ENCODE measurements at places on chromosomes 1 and 21.

GRCh38 chr1:96329121-96329520 lies 392.5 kb upstream of the PTBP2 start:
- DNase-seq, result no peak

DNA sequence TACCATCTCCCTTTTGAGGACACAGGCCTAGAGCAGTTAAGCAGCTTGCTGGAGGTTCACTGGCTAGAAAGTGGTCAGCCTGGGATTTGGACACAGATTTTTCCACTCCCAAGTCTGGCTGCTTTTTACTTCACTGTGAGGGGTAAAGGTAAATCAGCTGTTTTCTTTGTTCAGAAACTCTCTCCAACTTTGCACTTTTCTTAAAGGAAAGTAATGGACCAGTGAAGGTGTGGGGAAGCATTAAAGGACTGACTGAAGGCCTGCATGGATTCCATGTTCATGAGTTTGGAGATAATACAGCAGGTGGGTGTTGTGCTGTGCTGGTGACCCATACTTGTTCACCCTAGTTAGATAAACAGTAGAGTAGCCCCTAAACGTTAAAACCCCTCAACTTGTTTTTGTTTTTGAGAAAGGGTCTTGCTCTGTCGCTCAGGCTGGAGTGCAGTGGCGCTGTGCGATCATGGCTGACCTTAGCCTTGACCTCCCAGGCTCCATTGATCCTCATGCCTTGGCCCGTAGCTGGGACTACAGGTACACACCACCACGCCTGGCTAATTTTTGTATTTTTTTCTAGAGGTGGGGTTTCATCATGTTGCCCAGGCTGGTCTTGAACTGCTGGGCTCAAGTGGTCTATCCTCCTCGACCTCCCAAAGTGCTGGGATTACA lies 4.2 kb downstream of the SOD1 start:
- DNase-seq, result no peak

DNA sequence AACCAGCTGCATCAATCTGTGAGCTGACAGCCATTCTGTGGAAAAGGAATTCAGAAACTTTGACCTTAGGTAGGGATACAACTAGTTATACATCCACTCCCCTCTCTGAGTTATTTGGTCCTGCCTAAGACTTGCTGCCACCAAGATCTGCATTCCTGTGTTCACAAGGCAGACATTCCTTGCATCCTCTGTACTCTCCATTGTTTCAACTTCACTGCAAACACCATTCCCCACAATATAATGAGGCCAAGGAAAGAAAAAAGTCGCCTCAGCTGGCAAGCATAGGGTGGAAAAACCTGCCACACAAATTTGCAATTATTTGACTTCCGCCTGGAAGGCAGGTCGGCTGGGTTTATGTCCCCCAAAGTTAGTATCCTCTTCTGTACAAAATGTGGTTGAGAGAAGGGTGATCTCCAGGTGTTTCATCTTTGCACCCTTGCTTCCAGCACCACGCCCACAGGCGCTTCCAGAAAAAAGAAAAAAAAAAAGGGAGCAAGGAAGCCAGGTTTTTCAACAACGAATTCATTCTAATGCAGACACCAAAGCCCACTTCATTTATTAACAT lies 676 bp upstream of the CTTNBP2NL start:
- no peak for DNase-seq

DNA sequence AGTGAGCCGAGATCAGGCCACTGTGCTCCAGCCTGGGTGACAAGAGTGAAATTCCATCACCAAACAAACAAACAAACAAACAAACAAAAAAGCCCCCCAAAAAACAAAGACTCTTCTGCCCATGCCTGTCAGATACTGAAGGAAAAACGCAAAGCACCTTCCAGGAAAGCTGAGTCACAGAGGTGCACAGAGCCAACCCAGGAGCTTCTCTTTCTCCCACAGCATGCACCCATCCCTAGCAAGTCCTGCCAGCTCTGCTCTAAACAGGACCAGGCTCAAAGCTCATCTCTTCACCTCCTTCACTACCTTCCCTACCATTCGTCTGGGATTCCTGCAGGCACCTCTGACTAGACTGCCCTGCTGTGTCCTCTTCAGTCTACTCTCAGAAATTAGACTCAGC lies 46.5 kb downstream of the ETS2 start:
- no peak for DNase-seq

DNA sequence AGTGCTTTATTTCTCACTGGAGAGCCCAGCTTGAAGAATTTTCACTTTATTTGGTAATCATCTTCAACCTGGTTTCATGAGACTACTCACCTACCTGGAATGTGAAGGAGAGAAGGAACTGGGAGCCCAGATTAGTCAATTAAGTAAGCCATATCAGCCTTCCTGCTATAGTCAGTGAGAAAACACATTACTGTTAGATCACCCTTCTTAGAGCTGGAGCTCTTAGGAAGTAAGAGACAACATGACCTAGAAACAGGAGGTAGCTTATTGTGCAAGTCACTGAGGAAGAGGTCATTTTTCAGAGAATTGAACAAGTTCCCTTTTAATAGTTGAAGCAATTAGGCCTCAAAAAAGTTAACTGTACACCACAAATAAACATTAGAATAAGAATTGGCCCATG lies 49.2 kb upstream of the TEKT2 start:
- no peak for DNase-seq

- DNase-seq, result peak; percentile 69
Measured at GRCh38 chr1:172532183-172532699, 709 bp upstream of the SUCO start.

Measured in activated CD4-positive, CD25-positive, alpha-beta regulatory T cell (primary cell).